Hippocampal formation (tissue), 2 donors: ENCODE measurements at places on chromosomes 11 and 22.

- no peak for DNase-seq
These were observed 6.6 kb downstream of the HSPA8 start for GRCh38 chr11:123055191-123055901.

DNA sequence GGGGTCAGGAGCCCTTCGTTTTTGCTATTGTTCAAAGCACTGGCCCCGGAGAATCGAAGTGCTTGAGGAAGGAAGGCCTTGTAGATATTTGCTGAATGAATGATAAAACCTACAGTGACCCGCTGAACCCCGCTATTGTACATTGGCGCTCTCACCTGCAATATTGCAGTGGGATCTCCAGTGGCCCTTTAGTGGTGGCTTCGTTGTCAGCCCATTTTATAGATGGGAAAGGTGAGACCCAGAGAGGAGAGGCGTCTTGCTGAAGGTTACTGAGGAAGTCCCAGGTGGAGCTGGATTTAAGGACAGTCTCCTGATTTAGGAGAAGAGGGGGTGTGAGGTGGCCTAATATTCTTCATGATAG lies 1.2 kb downstream of the CDC42EP2 start:
- no peak for DNase-seq

DNA sequence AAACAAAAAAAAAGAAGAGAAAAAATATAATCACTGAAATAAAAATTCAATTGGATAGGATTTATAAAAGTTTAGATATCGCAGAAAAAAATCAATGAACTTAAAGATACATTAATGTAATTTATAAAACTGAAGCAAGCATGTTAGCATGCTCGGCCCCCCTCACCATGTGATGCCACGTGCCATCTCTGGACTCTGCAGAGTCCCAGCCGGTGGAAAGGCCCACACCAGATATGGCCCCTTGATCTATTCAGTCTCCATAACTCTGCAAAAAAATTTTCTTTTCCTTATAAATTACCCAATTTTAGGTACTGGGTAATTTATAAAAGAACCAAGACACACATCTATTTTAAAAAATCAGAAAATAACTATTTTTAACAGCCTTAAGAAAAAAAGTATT lies 476.0 kb upstream of the ANO3 start:
- no peak for DNase-seq

DNA sequence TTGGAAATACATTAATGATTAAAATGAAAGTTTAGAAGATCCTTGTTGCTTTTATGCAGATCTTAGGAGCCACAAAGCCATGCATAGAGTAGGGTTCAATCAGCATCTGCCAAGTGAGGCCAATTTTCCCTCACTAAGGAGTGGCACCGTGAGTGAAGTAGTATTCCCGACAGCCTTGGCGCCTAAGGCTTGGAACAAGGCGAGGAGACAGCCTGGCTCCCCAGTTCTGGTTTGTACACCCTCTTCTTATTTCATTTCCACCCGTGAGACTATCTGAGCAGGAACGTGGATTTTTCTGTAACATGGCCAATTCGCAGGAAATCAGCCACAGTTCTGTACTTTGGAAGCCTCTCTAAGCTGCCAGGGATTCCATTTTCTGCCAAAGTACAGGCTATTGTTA lies 22.6 kb downstream of the FADS2 start:
- DNase-seq = peak; percentile 48

GRCh38 chr22:39915295-39915726 lies 14.4 kb downstream of the GRAP2 start:
- DNase-seq = no peak

GRCh38 chr11:19952116-19952605 lies 208.1 kb downstream of the DBX1 start:
- no peak for DNase-seq

DNA sequence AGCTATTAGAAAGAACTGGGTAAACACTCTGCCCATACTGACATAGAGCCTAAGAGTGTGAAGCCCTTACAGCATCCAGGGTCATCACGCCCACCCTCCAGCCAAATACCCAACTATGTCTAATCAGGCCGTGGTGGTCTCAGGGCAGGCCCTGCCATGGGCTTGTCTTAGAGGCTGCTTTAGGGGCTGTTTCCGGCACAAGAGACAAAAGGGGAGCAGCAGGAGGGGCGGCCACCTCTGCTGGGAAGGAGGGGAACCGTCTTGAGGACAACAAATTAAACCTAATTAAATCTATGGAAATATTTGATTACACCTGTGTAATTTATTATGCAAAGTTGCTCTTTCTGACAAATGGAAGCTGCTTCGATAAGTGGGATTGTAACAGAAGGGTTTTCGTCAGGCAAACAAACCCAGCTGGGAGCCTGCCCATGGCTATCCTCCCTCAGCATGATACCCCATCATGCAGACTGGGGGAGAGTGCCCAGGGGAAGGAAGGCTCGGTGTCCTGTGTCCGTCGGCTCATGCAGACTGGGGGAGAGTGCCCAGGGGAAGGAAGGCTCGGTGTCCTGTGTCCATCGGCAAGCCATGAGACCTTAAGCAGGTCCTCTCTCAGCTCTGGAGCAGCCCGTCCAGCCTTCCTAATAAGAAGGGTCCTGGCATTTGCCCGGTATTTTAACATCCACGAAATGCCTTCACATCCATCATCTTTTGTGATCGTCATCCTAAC lies 163.6 kb upstream of the B3GAT1 start:
- no peak for DNase-seq

- no peak for DNase-seq
These were observed 83.7 kb downstream of the TRAF6 start for GRCh38 chr11:36426226-36426848.

DNA sequence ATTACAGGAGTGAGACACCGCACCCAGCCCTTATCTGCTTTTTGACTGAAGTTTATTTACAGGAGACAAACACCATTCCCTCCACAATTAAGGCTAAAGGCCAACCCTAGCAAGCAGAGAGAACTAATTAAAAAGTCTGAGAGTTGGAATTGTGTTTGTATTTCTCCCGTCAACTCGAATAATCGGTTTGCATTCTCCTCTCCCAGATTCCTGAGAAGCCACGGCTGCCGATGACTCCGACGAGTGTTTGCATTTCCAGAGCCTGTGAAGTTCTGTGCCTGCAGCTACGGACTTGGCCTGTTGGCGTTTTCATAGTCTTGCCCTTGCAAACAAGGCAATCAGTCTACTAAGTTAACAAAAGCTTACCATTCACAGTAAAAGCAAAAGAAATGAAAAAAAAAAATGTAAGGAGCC lies 73.2 kb upstream of the NUP50 start:
- no peak for DNase-seq

GRCh38 chr11:836274-836673 lies 3.5 kb downstream of the CD151 start:
- DNase-seq = no peak

DNA sequence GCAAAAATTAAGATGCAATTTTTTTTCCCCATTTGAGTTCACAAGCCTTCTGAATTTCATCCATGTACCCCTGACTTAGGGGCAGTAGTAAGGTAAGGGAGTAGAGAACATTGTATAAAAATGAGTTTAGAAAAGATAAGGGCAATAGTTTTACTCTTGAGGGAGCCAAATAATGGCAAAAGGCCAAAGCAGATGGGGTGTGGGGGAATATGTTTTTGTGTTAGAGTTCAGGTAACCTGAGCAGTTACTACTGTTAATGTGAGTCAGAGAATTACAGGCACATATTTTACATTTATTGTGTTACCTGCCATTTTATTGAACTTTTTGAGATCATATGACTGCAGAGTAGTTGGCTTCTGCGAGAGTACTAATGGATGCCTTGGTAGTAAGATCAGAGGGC lies 3.1 kb downstream of the EED start:
- no peak for DNase-seq

GRCh38 chr11:33157103-33158027 lies 3.9 kb downstream of the CSTF3 start:
- DNase-seq = no peak

GRCh38 chr22:25002241-25002985 lies 49.9 kb downstream of the KIAA1671 start:
- DNase-seq = no peak
